ENCODE measurements at places on chromosomes 2 and 18.

DNA sequence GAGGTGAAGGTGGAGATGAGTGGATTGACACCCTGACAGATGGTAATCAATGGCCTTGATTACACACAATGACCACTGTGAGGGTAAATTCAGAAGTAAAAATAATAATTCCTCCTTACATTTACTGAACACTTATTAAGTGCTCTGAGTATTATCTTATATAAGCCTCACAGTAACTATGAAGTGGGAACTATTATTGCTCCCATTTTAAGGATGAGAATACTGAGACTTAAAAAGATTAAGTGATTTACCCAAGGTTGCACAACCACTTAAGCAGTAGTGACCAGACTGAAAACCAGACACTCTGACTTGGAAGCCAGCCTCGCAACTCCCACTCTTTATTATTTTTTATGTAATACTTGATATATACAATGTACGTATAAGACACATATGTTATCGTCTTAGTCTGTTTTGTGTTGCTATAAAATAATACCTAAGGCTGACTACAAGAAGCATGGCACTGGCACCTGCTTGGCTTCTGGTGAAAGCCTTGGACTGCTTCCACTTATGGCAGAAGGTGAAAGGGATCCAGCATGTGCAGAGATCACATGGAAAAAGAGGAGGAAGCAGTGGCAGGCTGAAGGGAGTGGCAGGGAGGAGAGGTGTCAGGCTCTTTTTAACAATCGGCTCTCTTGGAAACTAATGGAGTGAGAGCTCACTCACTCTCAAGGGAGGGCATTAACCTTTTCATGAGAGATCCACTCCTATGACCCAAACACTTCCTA, 41.5 kb upstream of the C1D start:
- DNase-seq: no peak

DNA sequence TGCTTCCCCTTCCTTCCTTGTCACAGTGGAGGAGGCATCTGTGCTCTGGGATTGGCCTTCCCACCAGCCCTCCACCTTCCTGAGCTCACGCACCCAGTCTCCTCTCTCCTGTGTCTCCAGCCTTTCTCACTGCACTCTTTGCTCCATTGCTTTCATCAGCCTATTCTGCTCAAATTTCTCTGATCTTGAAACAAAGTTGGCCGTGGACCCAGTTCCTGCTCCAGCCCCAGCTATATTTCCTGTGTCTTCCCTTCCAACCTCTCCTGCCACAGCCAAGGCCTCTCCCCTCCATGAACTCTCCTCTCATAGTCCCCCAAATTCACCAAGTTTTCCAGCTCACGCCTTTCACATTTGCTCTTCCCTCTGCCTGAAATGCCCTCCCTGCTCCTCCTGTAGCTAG, 226.6 kb upstream of the AGAP1 start:
- no peak for DNase-seq

GRCh38 chr2:4346628-4347027, 643.3 kb downstream of the DCDC2C start:
- no peak for DNase-seq

DNA sequence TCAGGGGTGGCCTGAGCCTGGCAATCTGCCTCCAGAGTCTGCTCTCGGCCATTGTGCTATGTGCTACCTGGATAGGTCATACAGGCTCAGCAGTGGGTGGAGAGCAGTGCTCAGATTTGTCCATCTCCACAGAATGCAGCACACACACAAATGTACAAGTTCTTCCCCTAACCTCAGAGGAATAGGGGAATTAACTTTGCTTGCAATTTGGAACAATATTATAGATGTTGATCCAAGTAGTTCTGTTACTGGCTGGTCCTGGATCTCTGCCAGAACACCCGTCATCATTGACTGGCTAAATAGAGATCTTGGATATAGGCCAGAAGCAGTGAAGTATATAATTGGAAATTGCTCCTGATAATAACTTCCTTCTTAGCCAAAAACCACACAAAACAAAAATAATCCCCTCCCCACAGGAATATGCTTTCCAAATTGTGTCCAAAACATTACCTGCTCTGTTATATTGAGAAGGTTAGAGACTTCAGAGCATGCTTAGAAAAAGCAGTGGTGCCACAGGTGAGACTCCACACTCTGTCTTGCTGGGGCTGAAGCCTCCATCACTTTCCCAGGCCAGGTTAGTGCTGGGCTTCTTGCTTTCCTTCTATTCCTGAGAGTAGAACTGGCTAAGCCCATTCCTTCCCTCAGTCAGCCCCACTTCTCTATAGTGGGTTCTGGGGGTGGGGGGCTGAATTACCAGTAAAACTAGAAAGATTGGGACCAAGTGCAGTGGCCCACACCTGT, 38.8 kb downstream of the NCAPH start:
- DNase-seq: no peak

DNA sequence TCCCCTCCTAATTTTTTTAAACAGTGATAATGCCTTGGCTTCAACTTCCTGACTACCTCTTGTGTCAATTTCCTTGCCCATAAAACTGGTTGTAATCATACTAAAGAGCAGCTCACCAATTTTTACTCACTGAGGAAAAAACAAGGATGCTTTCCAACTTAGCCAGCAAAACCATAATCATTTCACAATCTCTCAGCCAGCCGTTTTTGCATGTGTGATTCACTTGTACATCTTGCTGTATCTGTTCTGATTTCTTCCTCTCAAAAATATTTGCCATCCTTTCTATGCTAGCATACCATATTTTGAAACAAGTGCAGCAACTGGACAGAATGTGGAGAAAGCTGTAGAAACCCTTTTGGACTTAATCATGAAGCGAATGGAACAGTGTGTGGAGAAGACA, 60.7 kb downstream of the RAB27B start:
- DNase-seq: no peak

- no peak for DNase-seq
These were observed 20.2 kb upstream of the ERMN start for GRCh38 chr2:157345647-157346389.

GRCh38 chr2:61689568-61689967, 151.4 kb upstream of the XPO1 start:
- DNase-seq: no peak

DNA sequence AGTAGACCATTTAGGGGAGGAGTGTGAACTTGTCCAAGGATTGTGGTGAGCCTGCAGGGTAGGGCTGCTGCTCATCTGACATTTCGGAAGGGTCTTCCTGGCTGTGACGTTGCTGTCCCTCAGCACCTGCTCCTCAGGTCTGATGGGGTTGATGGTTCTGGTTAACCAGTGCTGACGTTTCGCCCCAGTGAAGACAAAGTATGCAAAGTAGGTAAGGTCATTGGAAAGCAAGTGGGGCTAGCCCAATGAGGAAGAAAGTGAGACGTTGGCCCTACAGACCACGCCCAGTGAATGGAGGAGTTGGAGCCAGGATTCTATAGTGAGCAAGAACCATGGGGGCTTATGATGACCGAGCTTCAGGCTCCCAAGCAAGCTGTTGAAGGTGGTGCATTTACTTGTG, 33.4 kb upstream of the ZNF396 start:
- DNase-seq: no peak

- DNase-seq: peak; percentile 62
These were observed 22.8 kb upstream of the DGKD start for GRCh38 chr2:233331536-233331935.

- no peak for DNase-seq
These were observed 40.9 kb downstream of the LRATD1 start for GRCh38 chr2:14673351-14673875.

DNA sequence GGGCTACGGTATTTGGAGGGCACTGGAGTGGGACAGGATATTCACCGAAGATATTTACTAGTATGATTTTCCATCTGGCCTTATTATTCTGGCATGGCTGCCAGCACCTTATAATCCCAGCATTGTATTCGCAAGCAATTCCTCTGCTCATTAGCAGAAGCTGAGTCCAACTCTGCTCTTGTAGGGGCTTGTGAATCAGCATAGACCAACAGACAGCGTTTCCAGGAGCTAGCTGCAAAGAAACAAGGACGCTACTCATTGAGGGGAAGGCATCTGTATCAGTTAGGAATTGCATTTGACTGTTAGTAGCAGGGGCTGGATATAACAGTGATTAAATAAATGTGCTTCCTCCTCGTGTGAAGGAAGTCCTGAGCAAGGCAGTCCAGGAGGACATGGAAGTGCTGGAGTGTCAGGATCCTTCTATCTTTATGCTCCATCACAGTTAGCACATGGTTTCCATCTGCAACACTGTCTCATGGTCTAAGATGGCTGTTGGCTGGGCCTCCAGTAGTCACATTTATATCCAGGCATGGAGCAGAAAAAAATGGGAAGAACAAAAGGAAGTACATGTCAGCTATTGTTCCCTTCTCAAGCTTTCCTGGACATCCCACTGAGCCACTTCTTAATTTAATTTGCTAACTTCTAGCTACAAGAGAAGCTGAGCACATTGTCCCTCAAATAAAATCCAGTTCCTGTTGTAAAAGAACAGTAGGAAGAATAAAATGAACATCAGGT, 214.1 kb downstream of the C1D start:
- DNase-seq: no peak

GRCh38 chr18:79790996-79791972, 6.5 kb upstream of the KCNG2 start:
- no peak for DNase-seq

- DNase-seq: no peak
These were observed 70.7 kb downstream of the EMX1 start for GRCh38 chr2:72988041-72988440.

DNA sequence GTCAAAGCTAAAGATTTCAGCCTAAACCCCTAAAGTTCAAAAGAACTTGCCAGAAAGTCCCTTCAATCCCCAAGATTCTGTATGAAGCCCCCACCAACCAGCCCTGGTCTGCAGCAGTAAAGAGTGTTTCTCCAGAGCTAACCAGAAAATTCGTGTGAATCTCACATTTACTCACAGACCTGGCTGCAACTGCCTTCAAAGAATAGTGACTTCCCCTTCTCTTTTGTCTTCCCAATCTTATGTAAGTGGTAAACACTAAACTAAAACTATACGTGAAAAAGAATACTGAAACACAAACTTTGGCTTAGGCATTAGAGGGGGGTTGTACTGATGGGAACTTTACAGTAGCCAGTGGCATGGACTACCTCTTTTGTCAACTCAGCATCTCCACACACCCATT, 50.6 kb upstream of the SETBP1 start:
- DNase-seq: no peak

- no peak for DNase-seq
These were observed 268.3 kb downstream of the PLCL1 start for GRCh38 chr2:198072655-198073054.

DNA sequence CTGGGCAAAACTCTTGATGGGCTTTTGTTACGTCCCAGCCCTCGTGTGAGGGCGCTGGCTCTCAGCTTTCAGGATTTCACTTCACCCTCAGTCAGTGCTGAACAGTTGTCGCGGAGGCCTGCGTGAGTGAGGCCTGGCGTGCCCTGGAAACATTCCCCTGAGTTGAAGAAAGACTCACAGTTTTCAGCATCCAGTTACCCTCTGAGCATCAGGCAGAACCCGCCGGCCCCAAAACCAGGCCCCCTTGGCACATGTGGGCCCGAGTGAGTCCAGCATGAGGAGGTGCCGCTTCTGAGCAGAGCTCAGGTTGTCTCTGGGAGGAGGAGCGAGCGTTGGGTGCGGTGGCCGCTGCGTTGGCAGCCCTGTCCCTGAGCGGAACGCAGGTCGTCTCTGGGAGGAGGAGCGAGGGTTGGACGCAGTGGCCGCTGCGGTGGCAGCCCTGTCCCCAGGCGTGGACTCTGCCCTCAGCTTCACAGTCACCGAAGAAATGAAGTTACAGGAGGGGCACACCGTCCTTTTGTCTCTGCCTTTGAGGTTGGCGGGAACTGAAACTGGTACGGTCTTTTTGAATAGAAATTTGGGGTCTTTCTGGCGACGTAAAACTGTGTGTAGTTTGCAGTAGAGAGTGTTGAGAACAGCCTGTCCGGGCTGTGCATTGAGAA, at the start of gene NEU4:
TSS of gene NEU4 (plus strand) at position 473 of the 662 bp plus-strand sequence. CDS start 5,292 bp downstream, outside the sequence.
- DNase-seq: no peak

GRCh38 chr18:9927392-9928063, 13.7 kb downstream of the VAPA start:
- no peak for DNase-seq

GRCh38 chr18:64334748-64335147, 185.9 kb upstream of the LINC00305 start:
- DNase-seq: no peak

GRCh38 chr2:153532140-153532539, 53.6 kb upstream of the RPRM start:
- no peak for DNase-seq

GRCh38 chr2:66281980-66282379, 152.9 kb upstream of the MEIS1 start:
- no peak for DNase-seq

DNA sequence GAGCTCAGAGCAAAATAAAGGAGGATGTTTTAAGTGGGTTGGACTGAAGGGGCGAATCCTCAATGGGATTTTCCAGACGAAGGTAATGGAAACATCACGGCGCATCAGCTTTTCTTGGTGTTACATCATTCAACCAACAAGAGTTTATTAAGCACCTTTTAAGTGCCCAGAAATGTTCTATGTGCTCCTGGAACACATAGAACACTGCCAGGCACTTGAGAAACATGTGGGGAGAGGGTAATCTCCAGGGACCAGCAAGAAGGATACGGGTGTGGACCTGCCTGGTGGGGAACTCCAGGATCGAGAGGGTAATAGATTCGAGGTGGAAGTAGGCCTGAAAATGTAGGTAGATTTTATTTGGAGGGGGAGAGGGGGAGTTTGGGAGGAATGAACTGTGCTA, 168.6 kb downstream of the PRKCE start:
- DNase-seq: no peak

DNA sequence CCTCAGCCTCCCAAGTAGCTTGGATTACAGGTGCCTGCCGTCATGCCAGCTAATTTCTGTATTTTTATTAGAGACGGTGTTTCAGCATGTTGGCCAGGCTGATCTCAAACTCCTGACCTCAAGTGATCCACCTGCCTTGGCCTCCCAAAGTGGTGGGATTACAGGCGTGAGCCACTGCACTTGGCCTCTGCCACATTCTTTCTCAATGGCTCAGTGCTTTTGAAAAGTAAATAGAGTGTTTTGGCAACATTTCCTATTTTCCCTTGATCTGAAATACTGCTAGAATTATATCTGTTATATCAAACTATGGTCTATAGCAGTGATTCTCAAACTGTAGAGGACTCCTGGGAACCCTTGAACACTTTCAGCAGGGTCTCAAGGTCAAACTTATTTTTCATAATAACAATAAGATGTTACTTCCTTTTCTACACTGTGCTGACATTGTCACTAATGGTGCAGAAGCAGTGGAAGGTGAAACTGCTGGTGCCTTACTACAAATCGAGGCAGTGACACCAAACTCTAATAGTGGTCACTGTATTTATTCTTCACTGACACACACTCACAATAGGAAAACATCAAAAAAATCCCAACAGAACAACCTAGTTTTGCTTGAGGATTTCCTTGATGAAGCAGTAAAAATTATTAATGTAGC, 10.6 kb downstream of the DAW1 start:
- peak; percentile 42 for DNase-seq

GRCh38 chr2:200635251-200635650, 49.4 kb downstream of the AOX1 start:
- DNase-seq: no peak

- DNase-seq: peak; percentile 32
These were observed 55.1 kb downstream of the SP100 start for GRCh38 chr2:230471074-230471473.

All from GM13977 (cell line).